Right kidney (tissue), 9 donors: ENCODE measurements at places on chromosomes 4 and X.

DNA sequence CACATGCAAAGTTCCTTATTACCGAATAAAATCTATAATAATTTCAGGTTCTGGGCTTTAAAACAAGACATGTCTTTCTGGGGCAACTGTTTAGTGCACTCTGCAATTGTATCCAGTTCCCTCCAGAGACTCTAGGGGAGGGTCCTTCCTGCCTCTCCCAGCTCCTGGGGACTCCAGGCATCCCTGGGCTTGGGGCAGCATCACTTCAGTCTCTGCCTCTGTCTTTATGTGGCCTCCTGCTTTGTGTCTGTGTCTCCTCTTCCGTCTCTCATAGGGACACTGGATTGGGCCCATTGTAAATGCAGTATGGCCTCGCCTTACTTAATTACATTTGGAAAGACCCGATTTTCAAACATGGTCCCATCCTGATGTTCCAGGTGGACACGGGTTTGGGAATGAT, 10.9 kb upstream of the ASMTL start:
- no peak for DNase-seq

DNA sequence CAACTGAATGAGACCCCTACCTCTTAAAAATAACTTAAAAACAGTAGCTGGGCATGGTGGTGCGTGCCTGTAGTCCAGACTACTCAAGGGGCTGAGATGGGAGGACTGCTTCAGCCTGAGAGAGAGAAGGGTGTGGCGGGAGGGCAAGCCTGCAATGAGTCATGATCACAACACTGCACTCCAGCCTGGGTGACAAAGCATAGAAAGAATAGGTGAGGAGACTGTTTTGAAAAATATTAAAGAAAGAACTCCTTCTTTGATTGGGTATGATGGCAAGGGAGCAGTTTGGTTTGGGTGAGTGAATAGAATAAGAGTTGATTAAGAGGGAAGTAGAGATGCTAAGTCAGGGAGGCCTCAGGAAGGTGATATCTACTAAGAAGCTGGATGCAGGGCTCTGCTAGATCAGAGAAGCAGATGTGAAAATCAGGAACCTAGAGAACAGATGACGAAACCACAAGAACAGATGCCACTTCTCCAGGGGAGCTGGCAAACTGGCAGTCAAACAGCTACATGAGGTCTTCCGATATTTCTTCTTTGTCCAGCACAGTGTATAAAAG, 318.6 kb downstream of the OPHN1 start:
- DNase-seq, result no peak

GRCh38 chrX:12021698-12022097, 116.6 kb upstream of the FRMPD4 start:
- DNase-seq, result no peak

DNA sequence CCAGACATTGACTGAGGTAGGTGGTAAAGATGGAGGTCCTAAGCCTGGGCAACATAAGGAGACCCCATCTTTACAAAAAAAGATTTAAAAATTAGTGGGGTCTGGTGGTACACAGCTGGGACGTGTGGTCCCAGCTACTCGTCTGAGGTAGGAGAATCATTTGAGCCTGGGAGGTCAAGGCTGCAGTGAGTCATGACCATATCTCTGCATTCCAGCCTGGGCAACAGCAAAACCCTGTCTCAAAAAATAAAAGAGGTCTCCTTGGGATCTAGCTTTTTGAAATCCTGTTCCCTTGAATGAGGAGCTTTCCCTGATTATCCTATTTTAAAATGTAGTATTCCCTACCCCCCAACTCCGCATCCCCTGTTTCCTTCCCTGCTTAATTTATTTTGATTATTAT, 78.7 kb upstream of the OGT start:
- no peak for DNase-seq

DNA sequence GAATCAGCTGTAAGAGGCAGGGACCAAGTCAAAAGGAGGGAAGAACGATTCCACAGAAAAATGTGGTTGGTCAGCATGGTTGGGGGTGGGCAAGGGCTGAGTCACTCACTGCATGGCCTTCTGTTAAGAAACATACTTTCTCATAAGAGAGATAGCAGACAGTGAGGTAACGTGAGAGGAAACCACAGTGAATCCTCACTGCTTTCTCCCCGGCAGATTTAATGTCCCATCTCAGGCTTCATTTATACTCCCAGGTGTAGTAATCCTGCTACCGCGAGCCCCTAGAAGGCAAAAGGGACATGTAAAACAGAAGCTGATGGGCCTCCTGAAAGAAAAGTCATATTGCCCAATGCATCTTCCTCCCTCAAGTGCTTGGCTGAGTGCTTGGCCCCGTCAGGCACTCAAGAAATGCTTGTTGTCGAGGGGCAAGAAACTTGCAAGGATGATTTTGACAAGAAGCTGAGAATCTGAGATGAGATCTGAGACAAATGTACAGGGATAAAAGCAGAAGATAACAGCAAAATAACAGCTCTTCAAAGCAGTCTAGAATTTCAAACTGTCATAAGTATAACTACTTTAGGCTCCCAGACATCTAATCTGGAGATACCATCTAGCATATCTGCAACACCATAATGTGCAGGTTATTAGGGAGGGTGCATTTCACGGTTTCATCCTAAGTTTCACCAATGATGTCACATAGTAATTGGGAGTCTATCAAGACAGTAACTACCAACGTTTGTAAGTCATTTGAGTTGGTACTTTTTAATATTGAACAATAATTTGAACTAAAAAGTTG, 40.2 kb downstream of the SH3KBP1 start:
- no peak for DNase-seq

DNA sequence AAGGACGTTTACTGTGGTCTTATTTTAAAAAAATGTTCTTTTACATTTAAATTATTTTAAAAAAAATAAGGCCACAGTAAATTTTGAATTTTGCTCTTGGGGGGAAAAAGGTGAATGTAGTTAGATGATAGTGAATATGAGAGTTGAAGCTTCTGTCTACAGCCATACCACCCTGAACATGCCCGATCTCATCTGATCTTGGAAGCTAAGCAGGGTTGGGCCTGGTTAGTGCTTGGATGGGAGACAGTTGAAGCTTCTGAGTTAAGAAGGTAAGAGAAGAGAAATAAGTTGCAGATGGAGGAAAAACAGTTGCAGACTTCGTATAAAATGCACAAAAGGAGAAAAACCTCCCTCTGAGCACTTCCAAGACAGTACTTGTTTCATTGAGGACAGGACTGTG, 115.6 kb upstream of the NR3C2 start:
- no peak for DNase-seq

- DNase-seq, result no peak
These were observed 99.1 kb upstream of the EDNRA start for GRCh38 chr4:147381749-147382148.

GRCh38 chrX:36581030-36581429, 427.1 kb upstream of the FAM47C start:
- no peak for DNase-seq

- no peak for DNase-seq
These were observed 17.8 kb upstream of the EDNRA start for GRCh38 chr4:147463065-147463464.

GRCh38 chr4:47154816-47155370, 123.5 kb downstream of the GABRB1 start:
- no peak for DNase-seq

DNA sequence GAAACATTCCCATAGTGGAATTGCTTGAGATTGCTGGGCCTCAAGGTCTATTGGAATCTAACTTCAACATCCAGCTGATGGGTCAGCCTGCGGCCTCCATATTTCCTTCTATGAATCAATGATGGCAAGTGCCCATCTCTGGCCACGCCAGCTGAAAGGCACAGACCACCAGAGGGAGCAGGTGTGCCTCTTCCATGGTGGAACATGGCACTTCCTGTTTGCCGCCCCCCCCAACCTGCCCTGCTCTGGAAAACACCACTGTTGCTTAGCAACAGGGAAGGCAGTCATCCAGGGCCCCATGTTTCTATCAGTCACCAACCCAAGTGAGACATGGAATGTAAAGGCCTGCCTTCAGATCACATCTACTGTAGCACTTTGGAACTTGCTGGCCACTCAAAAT, 11.6 kb downstream of the PAGE4 start:
- DNase-seq, result peak; percentile 16

DNA sequence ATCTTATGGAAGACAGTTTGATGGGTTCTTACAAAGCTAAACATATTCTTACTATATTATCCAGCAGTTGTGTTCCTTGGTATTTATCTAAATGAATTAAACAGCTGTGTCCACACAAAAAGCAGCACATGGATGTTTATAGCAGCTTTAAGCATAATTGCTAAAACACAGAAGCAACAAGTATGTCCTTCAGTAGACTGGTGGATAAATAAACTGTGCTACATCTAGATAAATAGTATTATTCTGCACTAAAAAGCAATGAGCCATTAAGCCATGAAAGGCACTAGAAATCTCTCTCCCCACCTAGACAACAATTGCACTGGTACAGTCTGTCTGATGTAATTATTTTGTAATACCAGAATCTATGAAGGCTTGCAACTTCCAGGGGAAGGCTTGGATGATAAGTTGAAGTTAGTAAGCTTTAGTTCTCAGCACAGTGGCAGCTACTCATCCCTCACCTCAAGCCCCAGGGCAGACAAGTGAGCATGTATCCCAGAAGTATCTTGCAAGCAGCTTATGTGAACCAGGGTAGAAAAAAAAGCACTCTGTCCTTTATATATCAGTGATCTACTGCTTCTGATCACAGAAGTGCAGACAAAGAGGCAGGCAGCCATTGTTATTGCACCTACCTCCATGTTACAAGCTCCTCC, 36.9 kb downstream of the WDR17 start:
- DNase-seq, result no peak

DNA sequence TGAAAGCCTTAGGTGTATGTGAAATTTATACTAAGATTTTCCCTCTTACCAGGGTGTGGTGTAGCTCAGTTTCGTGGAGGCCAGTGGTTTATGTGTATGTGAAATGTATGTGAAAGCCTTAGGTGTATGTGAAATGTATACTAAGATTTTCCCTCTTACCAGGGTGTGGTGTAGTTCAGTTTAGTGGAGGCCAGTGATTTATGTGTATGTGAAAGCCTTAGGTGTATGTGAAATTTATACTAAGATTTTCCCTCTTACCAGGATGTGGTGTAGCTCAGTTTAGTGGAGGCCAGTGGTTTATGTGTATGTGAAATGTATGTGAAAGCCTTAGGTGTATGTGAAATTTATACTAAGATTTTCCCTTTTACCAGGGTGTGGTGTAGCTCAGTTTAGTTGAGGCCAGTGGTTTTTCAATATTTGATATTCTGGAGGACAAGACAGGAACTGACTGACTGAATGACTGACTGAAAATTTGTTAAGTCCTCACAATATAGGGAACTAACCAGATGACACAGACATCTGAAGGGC, 143.7 kb downstream of the NEXMIF start:
- DNase-seq, result no peak
